ENCODE measurements at places on chromosomes 12 and 14.

DNA sequence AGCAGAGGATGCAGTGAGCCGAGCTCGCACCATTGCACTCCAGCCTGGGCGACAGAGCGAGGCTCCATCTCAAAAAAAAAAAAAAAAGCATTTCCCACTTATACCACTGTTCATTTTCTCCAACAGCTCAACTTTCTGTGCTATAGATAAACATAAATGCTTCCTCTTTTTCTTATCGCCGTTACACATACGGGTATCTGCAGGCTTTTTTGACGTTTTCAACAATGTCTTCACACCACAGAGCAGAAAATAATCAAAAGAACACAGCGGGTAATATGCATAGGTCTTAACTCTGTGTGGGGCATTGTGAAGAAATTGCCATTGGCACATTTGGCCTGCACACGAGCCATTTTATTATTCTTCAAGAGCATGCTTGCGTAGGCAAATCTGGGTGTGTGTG lies 86.4 kb downstream of the CAPZA3 start:
- DNase-seq = no peak

DNA sequence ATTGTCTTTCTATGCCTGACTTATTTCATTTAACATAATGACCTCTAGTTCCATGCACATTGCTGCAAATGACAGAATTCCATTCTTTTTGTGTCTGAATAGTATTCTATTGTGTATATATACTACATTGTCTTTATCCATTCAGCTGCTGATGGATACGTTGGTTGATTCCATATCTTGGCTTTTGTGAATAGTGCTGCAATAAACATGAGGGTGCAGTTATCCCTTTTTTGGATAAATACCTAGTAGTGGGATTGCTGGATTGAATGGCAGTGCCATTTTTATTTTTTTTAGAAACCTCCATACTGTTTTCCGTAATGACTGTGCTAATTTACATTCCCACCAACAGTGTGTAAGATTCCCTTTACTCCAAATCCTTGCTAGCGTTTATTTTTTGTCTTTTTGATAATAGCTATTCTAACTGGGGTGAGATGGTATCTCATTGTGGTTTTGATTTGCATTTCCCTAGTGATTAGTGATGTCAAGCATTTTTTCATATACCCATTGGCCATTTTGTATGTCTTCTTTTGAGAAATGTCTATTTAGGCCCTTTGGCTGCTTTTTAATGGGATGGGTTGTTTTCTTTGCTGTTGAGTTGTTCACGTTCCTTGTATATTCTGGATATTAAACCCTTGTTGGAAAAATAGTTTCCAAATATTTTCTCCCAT lies 2.3 kb downstream of the OAS2 start:
- no peak for DNase-seq

DNA sequence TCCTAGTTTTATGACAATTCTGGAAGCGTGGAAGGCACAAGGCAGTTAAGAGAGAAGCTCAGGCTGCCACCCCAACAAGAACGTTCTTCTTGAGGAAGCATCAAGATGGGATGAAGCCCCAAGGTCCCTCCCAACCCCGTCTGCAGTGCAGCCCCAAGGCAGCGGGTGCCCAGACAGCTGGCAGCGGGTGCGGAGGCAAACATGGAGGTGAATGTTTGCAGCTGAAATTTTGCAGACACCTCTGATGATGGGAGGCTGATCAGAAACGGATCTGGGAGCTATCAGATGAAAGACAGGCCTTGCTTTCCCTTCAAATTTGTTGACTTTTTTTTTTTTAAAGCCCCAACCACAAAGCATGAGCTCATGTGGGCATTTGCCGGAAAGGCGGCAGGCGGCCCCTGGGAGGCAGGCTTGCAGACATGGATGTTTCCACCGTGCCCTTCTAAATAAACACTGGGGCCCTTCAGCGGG lies 230.7 kb upstream of the RTL1 start:
- no peak for DNase-seq

GRCh38 chr12:75646329-75647210 lies 135.2 kb upstream of the KRR1 start:
- DNase-seq = no peak

- DNase-seq = no peak
These were observed 18.6 kb upstream of the KRT7 start for GRCh38 chr12:52214421-52214802.

- DNase-seq = no peak
These were observed 97.0 kb downstream of the CMKLR1 start for GRCh38 chr12:108241986-108242703.

DNA sequence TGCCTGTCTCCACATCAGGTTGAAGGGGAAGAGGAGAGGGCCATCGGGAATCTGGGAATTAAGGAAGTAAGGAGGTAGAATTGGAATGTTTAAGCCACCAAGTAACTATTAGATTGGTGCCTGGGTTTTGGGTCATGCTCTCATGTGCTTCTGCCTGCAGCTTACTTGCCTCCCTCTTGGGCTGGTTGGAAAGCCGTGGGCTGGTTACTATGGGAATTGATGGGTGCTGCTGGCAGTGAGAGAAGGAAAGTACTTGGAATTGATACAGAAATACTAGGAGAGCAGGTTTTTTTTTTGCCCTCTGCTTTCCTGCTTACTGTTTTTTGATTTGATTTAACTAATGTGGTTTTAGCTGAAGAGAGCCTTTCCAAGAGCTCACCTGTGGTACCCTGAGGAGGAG lies 493.5 kb upstream of the RGS6 start:
- DNase-seq = no peak

GRCh38 chr14:67228325-67228984 lies 12.8 kb upstream of the PALS1 start:
- no peak for DNase-seq

GRCh38 chr12:116594325-116595038 lies 35.3 kb downstream of the MAP1LC3B2 start:
- no peak for DNase-seq

- DNase-seq = no peak
These were observed 28.6 kb upstream of the AEBP2 start for GRCh38 chr12:19410629-19411185.

DNA sequence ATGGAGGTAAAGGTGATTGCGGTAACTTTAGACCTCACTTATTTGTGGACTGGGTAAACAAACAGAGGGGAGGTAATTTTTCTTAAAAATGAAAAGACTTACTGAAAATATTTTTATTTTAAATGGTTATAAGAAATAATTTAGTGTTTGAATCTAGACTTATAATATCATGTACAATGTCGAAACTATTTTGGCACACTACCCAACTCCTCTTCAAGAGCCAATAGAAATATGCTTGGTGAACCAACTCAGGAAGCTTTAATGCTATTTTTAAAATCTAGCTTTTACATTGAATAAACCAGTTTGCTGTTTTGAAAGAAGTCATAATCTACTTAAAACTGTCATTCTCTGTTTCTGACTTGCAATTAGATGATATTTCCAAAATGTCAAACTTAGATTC lies 175.8 kb upstream of the NPAS3 start:
- no peak for DNase-seq

GRCh38 chr12:45730084-45730347 lies 510 bp downstream of the ARID2 start:
- no peak for DNase-seq

GRCh38 chr12:53196486-53196885 lies 10.6 kb downstream of the ITGB7 start:
- DNase-seq = no peak

Data from stimulated activated CD4-positive, alpha-beta T cell treated with anti-CD3 and anti-CD28 coated beads, Interleukin-1b, Interleukin-23, amount 100 ng/mL, for 1 hour (primary cell).